ENCODE measurements at places on chromosomes 2 and 18.
A peak's percentile ranks its signal among the peaks of the same experiment; 100 is the strongest.

DNA sequence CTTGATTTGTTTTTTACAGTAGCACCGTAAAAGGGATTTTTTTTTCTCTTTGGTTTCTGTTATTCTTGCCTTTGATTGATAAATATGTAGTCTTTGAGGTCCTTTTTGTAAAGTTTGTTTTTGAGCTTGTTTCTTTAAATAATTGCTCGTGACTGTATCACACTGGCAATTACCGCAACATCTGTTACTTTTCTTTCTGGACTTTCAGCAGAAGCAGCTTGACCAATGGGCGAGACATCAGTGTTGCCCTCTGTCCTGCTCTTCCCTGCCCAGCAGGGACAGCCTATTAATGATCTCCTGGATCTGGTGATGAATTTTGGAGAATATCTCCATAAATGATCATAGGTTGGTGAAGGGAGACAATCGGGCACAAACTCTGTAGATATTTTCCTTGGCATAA is 74.9 kb downstream of the TDRD15 start:
- no peak for DNase-seq

GRCh38 chr18:79879566-79879965 is 71.9 kb downstream of the SLC66A2 start:
- DNase-seq = no peak

- no peak for DNase-seq
These were observed 154.9 kb downstream of the MYO3B start for GRCh38 chr2:170332676-170333402.

- DNase-seq = no peak
These were observed 275.1 kb downstream of the CDH20 start for GRCh38 chr18:61608316-61608715.

DNA sequence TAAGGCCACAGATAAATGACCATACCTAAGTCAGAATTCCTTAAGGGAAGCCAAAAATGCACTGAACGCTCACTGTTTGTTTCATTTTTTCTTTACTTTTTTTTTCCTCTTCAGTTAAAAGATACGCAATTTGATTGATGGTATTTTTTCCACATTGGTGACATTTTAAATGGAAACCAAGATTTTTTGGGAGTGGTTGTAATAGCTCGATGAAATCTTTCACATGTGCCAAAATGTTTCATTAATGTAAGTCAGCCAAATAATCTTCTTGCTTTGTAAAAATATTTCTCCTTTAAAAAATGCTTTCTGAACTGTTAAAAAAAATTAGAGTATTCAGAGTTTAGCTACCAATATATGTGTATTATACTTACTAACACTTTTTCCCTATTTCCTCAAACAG is 339.8 kb downstream of the ZEB2 start:
- no peak for DNase-seq

DNA sequence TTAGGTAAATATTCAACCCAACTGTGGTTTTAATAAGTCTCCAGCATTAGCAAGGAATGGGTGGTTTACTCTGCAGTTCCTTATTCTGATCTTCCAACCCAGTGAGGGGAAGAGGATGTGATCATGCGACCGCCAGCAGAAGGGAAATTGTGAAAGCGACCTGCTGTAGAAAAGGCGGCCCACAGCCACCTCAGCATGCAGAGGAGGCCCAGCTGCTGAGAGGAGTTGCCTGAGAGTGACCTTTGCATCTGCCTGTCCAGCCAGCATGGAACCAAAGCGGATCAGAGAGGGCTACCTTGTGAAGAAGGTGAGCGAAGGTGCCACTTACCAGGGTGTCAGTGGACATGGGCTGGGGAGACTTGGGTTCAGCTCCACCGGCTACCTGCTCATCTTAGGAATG is at the start of gene PLEK:
Gene PLEK, plus strand, starts transcription at position 196 of the 400 bp plus-strand sequence. Its CDS starts 70 bp downstream, at position 266.
- no peak for DNase-seq

- no peak for DNase-seq
These were observed 153.1 kb upstream of the KLHL29 start for GRCh38 chr2:23231865-23232264.

- DNase-seq = no peak
These were observed 436.0 kb upstream of the CWC22 start for GRCh38 chr2:180442860-180443644.

- DNase-seq = no peak
These were observed 355.2 kb upstream of the KCNJ3 start for GRCh38 chr2:154343282-154343681.

DNA sequence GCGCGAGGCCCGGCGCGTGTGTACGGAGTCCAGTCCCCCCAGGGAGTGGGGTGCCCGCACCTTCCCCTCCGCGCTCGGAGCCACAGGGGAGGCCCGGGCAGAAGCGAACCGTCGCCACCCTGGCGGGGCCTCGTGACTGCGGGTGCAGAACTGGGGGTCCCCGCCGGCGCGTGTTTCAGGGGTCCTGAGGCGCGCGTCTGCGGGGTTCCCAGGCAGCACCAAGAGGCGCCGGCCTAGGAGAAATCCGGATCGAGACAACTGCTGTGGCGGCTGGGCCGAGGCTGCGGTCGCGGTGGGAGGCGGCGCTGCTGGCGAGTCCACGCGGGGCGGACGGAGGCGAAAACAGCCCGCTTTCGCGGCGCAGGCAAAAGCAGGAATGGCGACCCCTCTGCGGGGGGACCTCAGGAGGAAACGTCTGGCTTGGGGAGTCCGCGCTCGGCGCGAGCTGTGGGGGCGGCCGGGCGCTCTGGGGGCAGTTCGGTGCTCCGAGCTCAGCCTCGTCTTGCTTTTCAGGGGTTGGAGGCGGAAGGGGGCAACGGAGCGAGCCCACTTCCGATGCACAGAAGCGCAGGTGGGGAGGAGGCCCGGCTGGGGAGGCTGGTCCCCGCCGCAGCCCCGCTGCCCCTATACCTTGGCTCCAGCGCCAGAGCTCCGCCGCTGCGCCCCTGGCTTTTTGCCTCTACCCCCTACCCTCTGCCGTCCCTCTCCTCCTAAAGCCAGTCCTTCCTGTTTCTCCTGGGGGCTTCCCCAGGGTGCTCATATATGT is 81.5 kb upstream of the LDLRAD4 start:
- peak; percentile 69 for DNase-seq

Measured in CD4-positive, CD25-positive, alpha-beta regulatory T cell (primary cell).